ENCODE measurements at places on chromosomes 7 and 10.

- no peak for DNase-seq
These were observed 67.2 kb downstream of the RAMP3 start for GRCh38 chr7:45224832-45225231.

DNA sequence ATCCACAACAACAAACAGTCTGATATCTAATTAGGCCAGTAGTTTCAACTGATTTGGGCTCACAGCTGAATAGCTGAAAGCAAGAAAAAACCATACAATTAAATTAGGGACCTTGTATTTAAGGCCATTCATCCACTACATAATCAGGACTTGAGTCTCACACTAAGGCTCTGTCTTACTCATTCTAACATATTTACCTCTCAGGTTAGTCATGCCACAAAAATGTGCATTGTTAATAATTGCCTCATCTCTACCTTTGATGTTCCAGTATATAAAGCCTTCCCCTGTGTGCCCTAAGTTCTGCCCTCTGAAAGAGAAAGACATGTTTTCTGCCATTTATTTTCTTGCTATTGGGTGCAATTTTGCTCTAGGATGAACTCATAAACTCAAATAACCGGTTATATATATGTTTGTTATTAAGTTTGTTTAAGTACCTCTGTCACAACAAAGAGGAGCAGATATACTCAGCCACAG is 5.3 kb upstream of the C1GALT1 start:
- DNase-seq: no peak

DNA sequence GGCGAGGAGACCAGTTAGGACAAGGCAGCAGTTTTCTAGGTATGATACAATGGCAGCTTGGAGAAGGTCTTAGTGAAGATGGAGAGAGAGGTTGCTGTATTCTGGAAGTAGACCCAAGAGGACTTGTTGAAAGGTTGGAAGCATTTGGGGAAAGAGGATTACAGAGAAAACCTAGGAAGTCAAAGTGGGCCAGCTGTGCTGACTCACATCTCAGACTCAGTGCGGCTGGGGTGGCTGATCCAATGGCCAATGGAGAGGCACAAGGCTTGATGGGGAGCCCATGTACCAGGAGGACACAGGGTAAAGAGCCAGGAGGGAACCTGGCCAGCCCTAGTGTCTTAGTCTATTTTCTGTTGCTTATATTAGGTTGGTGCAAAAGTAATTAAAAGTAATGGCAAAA is 194.5 kb upstream of the GALNT17 start:
- no peak for DNase-seq

- no peak for DNase-seq
These were observed 38.9 kb downstream of the DRGX start for GRCh38 chr10:49356944-49357343.

GRCh38 chr10:115056186-115056585 is 37.0 kb upstream of the ATRNL1 start:
- no peak for DNase-seq

- DNase-seq: no peak
These were observed 8.1 kb downstream of the PRPS1L1 start for GRCh38 chr7:18019555-18019954.

- DNase-seq: no peak
These were observed 11.3 kb downstream of the NPTX2 start for GRCh38 chr7:98628418-98628817.

GRCh38 chr7:44486693-44487092 is 3.8 kb downstream of the NUDCD3 start:
- no peak for DNase-seq

DNA sequence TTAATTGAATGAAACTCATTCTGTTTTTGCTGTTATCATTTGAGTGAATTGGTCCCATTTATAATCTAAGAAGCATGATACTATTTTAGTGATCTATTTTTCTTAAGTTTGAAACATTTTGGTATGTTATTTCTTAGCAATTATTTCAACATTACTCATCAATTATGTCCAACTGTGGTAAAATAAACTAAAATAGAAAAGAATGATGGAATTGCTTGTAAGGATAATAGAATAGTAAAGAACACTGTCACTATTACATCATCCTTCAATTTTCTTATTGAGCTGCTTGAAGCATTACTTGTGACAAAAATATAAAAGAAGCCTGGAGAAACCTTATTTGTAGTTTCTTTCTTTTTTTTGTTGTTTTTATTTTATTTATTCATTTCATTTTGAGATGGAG is 42.4 kb downstream of the ZNF487 start:
- no peak for DNase-seq
